ENCODE measurements at places on chromosomes 1 and 21.

GRCh38 chr1:234214129-234214910 lies 158.9 kb upstream of the COA6 start:
- DNase-seq, result peak; percentile 41

DNA sequence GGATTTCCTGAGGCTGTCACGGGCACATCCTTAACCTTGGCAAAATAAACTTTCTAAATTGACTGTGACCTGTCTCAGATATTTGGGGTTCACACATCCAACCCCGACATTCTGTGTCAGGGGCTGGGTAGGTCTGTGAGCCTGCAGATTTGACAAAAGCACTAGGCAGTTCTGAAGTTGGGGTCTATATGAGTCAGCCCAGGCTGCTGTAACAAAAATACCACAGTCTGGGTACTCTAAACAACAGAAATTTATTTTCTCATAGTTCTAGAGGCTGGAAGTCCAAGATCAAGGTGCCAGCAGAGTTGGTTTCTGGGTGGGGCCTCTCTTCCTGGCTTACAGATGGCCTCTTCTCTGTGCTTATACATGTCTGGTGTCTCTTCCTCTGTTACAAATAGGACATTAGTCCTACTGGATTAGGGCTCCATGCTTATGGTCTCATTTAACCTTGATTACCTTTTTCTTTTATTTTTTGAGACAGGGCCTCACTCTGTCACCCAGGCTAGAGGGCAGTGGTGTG lies 3.0 kb upstream of the CPLANE2 start:
- no peak for DNase-seq

- peak; percentile 21 for DNase-seq
These were observed 175.4 kb downstream of the SEC16B start for GRCh38 chr1:177794376-177794991.

DNA sequence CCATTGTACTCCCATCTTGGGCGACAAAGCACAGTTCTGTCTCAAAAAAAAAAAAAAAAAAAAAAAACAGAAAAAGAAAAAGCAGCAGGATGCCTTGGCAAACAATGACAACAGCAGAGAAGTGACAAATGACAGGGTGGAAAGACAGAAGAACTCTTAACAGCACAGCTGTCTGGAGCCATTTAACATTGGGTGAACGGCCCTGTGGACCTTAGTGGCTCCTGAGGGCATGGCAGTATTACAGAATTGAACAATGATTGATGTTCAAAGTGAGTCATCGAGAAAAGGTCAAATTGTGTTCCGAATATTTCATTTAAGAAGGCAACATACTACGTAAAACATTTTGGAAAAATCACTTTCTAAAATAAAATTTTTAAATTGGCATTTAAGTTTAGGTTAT lies 30.0 kb downstream of the DNASE2B start:
- no peak for DNase-seq
